AML-193 (cell line): ENCODE measurements at places on chromosomes 5 and 9.

DNA sequence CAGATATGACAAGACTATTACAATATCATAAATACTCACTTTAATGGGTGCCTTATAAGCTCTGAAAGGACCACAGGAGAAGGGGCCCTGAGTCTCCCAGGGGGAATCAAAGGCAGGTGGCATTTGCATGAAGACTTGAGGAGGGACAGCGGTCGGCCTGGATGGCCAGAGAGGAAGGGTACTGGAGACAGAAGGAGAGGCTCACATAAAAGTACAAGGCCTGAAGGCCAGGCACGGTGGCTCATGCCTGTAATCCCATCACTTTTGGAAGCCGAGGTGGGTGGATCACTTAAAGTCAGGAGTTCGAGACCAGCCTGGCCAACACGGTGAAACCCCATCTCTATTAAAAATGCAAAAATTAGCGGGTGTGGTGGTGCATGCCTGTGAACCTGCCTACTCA is 29.1 kb upstream of the LMX1B start:
- no peak for DNase-seq

DNA sequence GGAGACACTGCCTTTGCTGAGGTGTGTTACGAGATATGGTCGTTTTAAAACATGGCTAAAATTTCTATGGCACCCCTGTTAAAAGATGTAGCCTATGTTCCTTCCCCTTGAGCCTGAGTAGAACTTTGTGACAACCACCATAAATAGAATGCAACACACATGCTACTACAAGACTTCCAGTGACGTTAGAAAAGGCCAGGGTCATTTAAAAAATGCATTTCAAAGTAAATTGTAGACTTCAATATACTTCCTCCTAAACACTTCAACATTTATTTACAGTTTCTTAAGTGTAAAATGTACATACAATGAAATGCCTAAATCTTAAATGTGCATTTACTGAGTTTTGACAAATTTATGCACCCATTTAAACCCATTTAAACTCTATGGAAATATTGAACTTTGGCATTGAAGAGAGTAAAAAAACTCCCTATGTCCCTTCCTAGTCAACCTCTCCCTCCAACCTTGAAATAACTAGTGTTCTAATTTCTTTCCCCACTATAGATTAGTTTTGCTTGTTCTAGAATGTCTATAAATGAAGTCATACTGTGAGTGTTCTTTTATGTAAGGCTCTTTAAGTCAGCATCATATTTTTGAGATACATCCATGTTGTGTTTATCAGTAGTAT is 160.5 kb downstream of the SLC12A2 start:
- no peak for DNase-seq

- no peak for DNase-seq
Measured at GRCh38 chr9:76412638-76413037, 18.4 kb upstream of the RFK start.

- no peak for DNase-seq
Measured at GRCh38 chr9:31210978-31211570, 1173.4 kb upstream of the ACO1 start.

DNA sequence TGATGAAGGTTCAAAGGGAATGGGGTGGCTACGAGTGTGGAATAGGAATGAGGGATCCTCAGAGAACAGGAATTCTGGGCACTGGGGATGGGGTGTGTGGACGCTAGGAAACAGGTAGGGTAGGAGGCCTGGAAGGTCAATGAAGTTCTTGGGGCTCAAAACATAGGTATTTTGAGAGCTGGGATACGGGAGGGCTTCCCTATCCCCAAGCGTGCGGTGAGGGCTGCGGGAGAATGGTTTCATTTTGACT is 718 bp downstream of the QSOX2 start:
- no peak for DNase-seq

DNA sequence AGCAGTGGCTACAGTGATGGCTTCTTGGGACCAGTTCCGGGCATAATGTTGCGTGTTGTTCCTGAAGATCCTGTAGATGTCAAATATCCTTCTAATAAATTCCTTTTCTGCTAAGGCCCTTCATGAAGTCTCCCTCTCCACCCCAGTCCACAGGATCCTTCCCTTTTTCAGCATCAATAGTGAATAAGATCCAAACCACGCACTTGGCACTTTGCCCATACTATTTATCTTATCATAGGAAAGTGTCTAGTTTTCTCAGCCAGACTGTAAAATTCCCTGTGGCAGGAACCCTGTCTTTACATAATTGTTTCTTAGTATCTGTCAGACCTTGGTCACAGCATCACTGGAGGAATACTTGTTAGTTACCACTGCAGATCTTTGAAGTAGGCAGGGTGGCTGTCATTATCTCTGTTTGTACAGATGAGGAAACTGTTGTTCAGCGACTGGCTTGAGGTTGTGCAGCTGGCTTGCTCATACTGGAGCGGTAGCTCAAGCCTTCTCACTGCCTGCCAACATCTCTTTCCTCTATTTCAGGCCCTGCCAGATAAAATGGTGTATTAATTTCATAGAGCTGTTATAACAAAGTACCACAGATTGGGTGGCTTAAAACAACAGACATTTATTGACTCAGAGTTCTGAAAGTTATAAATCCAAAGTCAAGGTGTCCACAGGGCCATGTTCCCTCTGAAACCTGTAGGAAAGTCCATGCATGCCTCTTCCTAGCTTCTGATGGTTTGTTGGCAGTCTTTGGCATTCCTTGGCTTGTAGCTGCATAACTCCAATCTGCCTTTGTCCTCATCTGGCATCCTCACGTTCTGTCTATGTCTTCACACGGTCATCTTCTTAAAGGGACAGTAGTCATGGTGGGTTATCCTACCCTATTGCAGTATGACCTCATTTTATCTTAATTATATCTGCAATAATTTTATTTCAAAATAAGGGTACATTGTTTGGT is 33.5 kb upstream of the APC start:
- DNase-seq: no peak

DNA sequence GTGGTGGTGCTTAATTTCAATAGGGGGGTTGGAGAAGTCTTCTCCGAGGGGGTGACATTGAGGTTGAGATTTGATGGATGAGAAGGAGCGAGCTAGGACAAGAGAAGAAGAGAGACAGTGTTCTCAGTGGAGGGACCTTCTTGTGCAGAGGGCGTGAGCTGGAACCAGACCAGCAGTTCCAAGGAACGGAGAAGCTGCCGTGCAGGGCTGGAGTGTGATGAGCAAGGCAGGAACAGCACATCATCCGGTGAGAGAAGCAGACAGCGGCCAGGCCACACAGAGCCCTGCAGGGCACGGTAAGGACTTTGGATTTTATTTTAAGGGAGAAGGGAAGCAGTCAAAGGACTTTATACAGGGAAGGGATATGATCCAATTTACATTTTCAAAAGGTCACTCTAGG is 206.9 kb downstream of the MELK start:
- DNase-seq: no peak

GRCh38 chr9:119027901-119028699 is 341.1 kb downstream of the BRINP1 start:
- DNase-seq: no peak

GRCh38 chr5:68478301-68479095 is 262.9 kb downstream of the PIK3R1 start:
- no peak for DNase-seq

DNA sequence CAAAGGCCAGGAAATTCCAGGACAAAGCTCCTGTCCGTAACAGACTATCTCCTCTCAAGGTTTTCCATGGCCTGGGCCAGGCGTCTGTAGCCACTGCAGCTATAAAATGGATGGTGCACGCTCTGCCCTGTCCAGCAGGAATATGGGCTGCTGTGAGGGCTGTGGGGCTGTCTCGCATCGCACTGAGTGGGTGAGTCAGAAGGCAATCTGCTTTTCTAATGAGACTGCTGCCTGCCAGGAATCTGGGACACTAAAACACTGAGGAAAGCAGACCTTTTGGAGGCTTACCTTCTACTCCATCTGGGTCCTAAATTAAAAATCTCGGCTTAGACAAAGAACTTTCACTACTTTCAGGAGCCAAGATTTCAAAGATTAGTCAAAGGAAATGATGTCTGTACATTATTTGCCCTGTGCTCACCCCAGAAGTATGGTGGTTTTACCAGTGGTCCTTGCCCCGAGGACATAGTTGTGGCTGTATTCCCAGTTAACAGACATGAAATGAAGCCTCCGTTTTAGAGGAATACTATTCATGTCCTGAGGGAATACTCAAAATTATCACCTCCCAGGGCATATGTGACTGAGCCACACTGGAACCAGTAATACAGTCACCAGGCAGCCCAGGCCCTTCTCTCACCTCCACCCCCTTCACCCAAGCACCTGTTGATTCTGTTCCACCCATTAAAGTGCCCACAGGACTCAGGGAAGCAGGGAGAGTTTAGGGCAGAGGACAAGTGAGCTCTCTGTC is 56.4 kb downstream of the PFDN1 start:
- no peak for DNase-seq

DNA sequence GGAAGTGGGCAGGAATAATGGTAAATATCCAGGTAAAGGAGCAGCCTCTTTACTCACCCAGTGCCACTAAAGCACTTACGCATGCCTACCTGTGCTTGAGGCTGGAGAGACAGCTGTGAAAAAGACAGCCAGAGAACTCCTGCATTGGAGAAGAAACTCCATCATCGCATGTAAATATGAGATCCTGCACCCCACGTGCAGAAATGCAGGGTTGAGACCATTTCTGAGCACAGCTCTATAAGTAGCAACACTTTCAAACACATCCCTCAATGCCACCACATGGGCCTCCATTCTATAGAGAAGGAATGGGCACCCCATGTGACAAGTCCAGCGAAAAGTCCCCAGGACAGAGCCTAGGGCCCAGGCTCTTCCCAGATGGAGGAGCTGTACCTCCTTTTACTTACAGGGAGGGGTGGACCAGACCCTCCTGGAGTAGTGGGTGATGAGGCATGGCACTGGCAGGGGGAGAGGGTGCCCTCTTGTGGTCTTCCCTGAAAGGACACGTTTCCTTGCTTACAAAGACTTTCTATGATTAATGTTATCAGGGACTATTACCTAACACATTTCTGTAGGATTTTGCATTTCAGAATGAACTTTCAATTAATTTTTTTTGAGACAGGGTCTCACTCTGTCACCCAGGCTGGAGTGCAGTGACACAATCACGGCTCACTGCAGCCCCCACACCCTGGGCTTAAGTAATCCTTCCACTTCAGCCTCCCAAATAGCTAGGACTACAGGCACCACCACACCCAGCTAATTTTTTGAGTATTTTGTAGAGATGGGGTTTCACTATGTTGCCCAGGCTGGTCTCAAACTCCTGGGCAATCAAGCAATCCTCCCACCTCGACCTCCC is 55.3 kb upstream of the IL17B start:
- DNase-seq: peak; percentile 48

DNA sequence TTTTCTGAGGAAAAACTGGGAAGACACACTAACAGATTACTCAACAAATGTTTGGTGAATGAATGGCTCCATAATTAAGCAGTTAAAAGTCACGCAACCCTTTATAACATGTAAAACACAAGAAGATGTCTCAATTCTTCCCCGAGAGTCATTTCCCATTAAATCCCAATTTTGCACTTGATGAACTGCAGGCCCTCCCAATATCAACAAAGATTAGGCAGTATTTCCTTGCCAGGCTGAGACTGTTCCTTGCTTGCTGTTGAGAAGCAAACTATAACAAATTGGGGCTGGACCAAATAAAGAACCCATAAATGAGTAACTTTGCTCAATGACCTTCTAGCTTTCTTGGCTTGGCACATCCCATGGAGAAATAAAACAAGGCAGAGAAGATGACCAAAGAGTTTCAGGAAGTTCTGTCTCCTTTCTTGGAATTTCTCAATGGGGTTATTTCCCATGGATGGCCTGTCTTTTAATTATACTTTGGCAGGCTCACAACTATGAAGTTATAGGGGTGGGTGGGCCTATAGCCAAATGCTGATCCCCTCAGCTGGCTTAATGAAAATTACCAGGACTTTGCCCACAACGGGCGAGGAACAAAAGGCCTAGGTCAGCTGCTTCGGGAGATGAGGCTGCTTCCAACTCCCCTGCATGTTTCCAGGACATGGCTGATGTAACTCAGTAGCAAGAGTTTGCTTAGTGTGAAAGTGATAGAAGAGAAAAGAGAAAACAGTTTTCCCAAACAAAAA is 243.1 kb upstream of the RFX3 start:
- no peak for DNase-seq

- no peak for DNase-seq
Measured at GRCh38 chr9:109560470-109561132, 62.5 kb upstream of the PTPN3 start.

DNA sequence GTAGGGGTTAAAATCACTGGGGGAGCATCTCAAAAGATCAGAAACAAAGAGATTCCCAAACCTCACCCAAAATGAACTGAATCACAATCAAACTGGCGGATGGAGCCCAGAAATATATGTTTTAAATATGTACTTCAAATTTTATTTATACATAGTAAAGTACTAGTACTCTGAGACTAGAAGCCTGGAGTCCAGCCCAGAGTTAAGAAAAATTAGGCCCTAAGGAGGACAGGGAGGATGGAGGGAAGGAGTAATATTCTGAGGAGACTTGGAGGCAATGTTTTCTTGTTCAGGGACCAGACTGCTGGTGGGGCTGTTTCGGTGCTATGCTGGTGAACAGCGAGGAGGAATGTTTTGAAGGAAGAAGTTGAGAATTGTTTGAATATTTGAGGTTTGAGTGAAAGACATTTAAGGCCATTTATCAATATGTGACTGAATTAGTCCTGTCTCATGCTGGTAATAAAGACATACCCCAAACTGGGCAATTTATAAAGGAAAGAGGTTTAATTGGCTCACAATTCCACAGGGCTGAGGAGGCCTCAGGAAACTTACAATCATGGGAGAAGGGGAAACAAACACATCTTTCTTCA is 552.4 kb upstream of the DAB2 start:
- DNase-seq: no peak

DNA sequence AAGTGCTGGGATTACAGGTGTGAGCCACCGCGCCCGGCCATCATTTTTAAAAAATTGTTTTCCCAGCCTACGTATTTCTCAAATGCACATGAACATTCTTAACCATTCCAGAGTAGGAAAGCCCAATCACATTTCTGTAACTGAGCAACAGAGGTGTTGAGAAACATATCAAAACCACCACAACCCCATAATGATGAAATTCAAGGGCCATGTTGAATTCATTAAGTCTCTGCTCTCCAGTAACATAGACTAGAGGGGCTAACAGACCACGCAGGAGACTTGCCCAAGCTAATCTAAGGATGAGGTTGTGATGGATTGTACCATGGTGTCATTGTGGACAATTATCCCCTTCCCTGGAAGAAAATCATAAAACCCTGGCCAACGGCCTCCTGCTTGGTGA is 52.9 kb downstream of the MYO10 start:
- no peak for DNase-seq

- no peak for DNase-seq
Measured at GRCh38 chr5:113520899-113521298, 7.4 kb downstream of the YTHDC2 start.

DNA sequence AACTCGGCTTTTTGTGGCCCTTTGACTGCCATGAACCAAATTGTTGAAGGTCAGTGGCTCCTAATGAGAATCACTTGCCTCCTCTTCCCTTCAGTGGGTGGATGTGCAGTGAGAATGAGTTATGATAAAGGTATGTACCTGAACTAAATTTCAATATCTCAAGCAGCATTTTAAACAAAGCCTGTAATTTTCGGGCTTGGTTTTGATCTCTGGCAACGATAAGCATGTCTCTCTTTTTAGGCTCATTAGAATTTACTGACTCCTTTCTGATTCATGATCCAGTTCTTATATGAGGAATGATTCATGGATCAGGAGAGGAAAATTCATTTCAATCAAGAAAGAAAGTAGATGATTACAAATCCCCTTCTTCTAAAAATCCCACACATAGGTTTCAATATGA is 305.5 kb downstream of the ARRDC3 start:
- no peak for DNase-seq

- DNase-seq: no peak
Measured at GRCh38 chr5:137405393-137405792, 93.7 kb downstream of the SPOCK1 start.
